ENCODE measurements at places on chromosomes 16 and 17. TPM values are rescaled to one million over a fixed set of nuclear protein-coding genes. Genes with fewer than 3 reads are reported as not detected.

DPEP2 gene
- not detected for polyA plus RNA-seq

NPIPA3 gene
- 7.4 TPM for polyA plus RNA-seq

ALOX15 gene
- polyA plus RNA-seq: not detected

SLC16A6 gene
- polyA plus RNA-seq: not detected

ITGB4 gene
- 1,123 TPM for polyA plus RNA-seq

SLC6A2 gene
- polyA plus RNA-seq: not detected

CD19 gene
- not detected for polyA plus RNA-seq

HBA1 gene
- polyA plus RNA-seq: not detected

NETO2 gene
- polyA plus RNA-seq: 48.4 TPM

PRSS33 gene
- not detected for polyA plus RNA-seq

NLRC3 gene
- polyA plus RNA-seq: not detected

CRAMP1 gene
- polyA plus RNA-seq: 1.9 TPM

NAA38 gene
- polyA plus RNA-seq: 146 TPM

CRYBA1 gene
- polyA plus RNA-seq: not detected

GSDMA gene
- 2.5 TPM for polyA plus RNA-seq

CES4A gene
- 4.2 TPM for polyA plus RNA-seq

HIGD1B gene
- polyA plus RNA-seq: not detected

NHERF2 gene
- 21.5 TPM for polyA plus RNA-seq

PDILT gene
- polyA plus RNA-seq: not detected

C16orf54 gene
- not detected for polyA plus RNA-seq

MYO1C gene
- 81.9 TPM for polyA plus RNA-seq

SOX9 gene
- 29.1 TPM for polyA plus RNA-seq

CMTM2 gene
- polyA plus RNA-seq: not detected

STH gene
- not detected for polyA plus RNA-seq

CISD3 gene
- 62.4 TPM for polyA plus RNA-seq

FBXW10 gene
- 0.01 TPM for polyA plus RNA-seq

ESRP2 gene
- 20.9 TPM for polyA plus RNA-seq

HSD3B7 gene
- 3.0 TPM for polyA plus RNA-seq

ADAMTS18 gene
- not detected for polyA plus RNA-seq

CMTR2 gene
- polyA plus RNA-seq: 5.0 TPM

KCNAB3 gene
- 0.81 TPM for polyA plus RNA-seq

CACNG1 gene
- not detected for polyA plus RNA-seq

SCGB1C2 gene
- polyA plus RNA-seq: not detected

TOP2A gene
- 81.1 TPM for polyA plus RNA-seq

CCL7 gene
- polyA plus RNA-seq: not detected

NDE1 gene
- polyA plus RNA-seq: 23.4 TPM

GFAP gene
- 0.13 TPM for polyA plus RNA-seq

PRAC1 gene
- not detected for polyA plus RNA-seq

KRT9 gene
- 1.7 TPM for polyA plus RNA-seq

DOC2A gene
- 0.66 TPM for polyA plus RNA-seq

INCA1 gene
- polyA plus RNA-seq: 0.35 TPM

KRTAP9-8 gene
- not detected for polyA plus RNA-seq

SBK1 gene
- 0.14 TPM for polyA plus RNA-seq

KRT27 gene
- polyA plus RNA-seq: not detected

CA4 gene
- not detected for polyA plus RNA-seq

KRT39 gene
- not detected for polyA plus RNA-seq

SULT1A2 gene
- 0.06 TPM for polyA plus RNA-seq

SGCA gene
- not detected for polyA plus RNA-seq

FBXL16 gene
- 0.32 TPM for polyA plus RNA-seq

PLCG2 gene
- polyA plus RNA-seq: 0.87 TPM

SLC5A11 gene
- not detected for polyA plus RNA-seq

NEUROD2 gene
- polyA plus RNA-seq: not detected

GP1BA gene
- not detected for polyA plus RNA-seq
